ENCODE measurements at places on chromosomes 12 and 14. TPM values are rescaled to one million over a fixed set of nuclear protein-coding genes. Genes with fewer than 3 reads are reported as not detected.

Gene ABCC9
- total RNA-seq: under 0.01 TPM

Gene LHX5
- total RNA-seq: not detected

Gene KRT85
- under 0.01 TPM for total RNA-seq

Gene DHRS2
- 0.07 TPM for total RNA-seq

Gene LMO3
- not detected for total RNA-seq

Gene SLC10A1
- total RNA-seq: not detected

Gene MUCL1
- not detected for total RNA-seq

Gene LRFN5
- total RNA-seq: 0.14 TPM

Gene PPTC7
- 13.1 TPM for total RNA-seq

Gene TMEM117
- 2.6 TPM for total RNA-seq

Gene C12orf56
- under 0.01 TPM for total RNA-seq

Gene KHNYN
- total RNA-seq: 72.1 TPM

Gene KRT75
- total RNA-seq: not detected

Gene KRT77
- total RNA-seq: not detected

Gene HOXC5
- not detected for total RNA-seq

Gene IQSEC3
- not detected for total RNA-seq

Gene DNAJC22
- total RNA-seq: 0.85 TPM

Gene LMNTD1
- total RNA-seq: not detected

Gene RNASE2
- total RNA-seq: not detected

Gene TTLL5
- 46.2 TPM for total RNA-seq

Gene PABPN1
- total RNA-seq: 144 TPM

Gene GPRC5D
- 0.11 TPM for total RNA-seq

Gene STAT6
- total RNA-seq: 70.4 TPM

Gene RILPL2
- 5.5 TPM for total RNA-seq

Gene PGF
- 209 TPM for total RNA-seq

Gene AKAP6
- 0.26 TPM for total RNA-seq

Data from pulmonary artery endothelial cell (primary cell).